ENCODE measurements at places on chromosomes 3 and 15.

GRCh38 chr3:127034195-127034989, 51.5 kb downstream of the PLXNA1 start:
- DNase-seq: no peak

DNA sequence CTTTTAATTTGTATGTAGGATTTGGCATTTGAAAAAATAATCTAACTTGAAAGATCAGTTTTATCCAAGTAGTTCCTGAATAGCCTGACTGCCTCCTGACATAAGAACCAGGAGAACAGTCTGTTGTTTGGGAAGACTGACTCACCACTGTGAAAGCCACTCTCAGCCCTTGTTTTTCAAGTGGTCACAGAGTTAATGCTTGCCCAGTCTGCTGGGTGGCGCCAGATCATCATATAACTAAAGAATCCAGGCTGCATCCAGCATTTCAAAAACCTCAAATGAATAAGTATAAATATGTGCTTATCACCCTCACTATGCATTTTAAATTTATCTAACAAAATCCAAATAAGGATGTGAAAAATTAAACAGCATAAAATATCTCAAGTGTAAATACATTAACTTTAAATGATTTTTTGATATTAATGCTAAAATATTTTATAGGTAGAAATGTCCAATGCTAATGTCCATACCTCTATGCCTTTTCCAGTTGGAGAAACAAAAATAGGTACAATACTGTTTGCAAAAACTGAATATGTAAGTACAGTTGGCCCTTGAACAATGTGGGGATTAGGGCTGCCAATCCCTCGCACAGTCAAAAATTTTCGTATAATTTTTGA, 26.9 kb upstream of the ZBBX start:
- DNase-seq: no peak

DNA sequence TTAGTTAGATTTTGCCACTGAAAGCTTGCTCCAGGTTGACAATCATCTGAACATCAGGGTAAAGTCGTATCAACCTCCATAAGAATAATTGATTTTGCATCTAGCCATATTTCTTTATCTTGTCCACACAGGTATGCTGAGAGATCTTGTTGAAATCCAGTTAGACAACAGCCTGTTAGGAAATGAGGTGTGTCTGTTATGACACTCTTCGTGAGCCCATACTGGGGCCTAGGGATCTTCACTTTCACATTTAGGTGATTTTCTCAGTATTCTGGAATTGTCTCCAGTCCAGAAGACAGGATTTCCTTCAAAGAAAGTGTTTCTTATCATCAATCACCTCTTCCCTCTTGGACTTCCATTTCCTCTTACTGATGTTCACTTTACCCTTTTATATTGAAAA, 18.1 kb downstream of the DNAJB11 start:
- no peak for DNase-seq

- DNase-seq: no peak
Observed at GRCh38 chr15:66842710-66843441, 140.8 kb downstream of the SMAD6 start.

DNA sequence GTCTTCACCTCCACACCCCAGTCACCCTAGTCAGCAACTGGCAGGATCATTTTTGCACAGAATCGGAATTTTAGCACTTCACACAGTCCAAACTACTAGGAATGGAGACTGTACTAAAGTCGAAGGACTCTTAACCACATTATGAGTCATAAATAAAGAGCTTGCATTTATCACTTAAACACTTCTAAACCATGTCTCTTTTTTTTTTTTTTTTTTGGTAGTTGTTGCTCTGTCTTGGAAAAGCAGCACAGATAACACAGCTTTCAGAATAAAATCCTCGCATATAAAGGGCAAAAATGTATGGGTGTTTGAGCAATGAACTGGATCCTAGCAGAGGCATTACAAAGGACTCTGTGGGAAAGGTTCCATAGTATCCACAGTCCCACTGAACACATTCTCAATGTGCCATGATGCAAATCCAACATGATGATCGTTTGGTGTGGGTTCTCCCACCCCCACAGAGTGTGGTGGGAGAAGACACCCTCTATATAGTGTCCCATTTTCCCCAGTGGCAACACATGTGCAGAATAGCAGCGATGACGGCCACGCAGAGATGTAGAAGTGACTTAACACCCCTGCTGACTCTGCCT, 47.1 kb downstream of the FOXP1 start:
- DNase-seq: no peak

DNA sequence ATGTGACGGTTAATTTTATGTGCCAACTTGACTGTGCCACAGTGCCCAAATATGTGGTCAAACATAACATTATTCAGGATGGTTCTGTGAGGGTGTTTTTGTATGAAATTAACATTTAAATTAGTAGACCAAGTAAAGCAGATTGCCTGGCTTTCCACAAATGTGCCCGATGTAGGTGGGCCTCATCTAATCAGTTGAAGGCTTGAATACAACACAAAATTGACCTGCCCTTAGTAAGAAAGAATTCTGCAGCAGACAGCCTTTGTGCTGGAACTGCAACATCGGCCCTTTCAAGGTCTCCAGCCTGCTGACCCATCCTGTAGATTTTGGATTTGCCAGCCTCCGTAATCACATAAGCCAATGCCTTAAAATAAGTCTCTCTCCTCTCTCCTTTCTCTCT, 215.9 kb downstream of the MEX3B start:
- no peak for DNase-seq

- DNase-seq: no peak
Observed at GRCh38 chr15:57727031-57727430, 20.5 kb downstream of the POLR2M start.

DNA sequence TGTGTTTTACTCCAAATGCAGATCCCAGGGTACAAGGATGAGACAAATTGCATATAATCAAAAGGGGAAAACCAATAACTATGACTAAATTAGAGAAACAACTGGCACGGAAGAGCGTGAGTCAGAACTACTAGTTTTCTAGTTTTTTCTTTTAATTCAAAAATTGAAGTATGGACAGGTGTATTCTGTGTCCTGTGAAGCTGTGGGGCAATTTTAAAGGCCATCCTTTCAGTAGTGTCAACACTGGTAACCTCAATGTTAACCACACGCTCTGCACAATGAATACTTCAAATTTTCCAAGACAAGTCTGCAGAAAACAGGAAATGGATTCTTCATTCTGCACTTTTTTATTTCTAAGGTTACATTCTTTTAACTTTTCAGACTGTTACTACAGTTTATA, 32.5 kb upstream of the GOLGA8A start:
- DNase-seq: no peak

DNA sequence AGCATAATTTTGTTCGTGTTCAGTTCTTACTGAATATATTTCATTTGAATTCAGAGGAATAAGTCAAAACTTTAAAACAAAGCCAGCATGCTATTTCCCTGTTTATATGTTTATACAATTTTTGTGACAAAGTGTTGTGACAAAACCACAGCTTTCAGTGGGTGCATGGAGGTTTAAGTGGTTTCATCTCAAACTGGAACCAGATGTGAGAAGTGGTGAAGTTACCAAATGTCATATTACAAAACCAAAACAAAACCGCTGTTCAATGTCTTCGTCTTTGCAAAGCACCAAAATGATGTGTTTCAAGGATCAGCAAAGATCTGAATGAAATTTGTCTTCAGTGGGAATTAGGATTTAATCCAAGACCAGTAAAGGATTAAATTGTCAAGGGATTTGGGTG, 59.3 kb upstream of the OSTN start:
- no peak for DNase-seq

- DNase-seq: no peak
Observed at GRCh38 chr3:33392703-33393125, 47.5 kb downstream of the UBP1 start.

DNA sequence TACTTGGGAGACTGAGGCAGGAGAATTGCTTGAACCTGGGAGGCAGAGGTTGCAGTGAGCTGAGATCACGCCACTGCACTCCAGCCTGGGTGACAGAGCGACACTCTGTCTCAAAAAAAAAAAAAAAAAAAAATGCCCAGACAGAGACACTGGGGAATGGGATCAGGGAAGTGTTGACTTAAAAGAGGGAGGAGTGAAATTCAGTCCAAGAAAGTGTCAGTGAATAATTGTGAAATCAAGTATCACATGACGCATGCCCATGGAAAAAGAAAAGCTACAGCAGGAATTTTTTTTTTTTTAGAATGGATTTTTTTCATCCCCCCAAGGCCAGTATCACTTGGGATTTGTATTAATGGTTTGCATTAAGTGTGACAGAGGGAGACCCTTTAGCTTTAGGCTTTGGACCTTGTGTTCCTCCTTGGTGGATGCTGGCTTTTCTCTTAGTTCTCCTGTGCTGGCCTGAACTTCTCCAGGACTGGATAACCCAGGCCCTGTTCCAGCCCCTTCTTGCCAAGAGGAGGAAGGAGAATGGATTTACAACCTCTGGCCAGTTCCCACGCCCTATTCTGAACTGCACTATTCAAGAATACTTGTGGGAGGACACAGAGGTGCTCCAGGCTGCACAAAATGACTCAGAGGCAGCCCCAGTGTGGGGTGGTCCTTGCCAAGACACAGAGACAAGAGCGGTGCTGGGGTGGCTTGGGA, 36.7 kb upstream of the ZNF774 start:
- DNase-seq: no peak

DNA sequence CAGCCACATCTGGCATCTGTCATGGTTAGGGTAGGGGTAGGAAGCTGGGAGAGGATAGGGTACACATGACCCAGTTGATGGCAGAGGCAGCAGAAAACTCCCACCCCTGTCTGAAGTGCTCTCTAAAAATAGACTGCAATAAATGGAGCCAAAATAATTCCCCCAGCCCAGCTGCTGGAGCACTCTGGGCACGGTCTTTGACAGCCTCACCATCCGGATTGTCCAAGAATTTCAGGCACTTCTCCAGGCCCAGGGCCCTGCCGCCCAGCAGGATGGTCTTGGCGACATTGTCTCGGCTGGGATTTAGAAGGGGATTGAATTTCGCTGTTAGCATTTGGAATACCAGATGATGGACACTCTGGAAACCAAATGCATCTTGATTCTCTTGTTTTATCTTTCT, 103.7 kb downstream of the IQSEC1 start:
- DNase-seq: no peak

DNA sequence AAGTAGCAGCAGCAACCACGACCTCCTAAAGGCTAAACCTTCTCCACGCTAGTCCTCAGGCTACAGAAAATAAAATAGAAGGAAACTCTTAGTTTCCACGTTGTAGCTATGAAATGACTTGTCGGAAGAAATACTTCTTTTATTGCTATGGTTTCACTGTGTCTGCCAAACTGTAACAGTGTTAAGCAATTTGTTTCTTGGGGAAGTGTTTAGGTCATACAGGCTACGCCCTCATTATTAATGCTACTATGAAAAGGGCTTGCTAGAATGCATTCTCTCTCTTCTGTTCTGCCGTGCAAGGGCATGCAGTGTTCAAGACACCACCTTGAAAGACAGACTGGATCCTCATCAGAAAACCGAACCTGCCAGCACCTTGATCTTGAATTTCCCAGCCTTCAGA, 462.7 kb downstream of the PLOD2 start:
- DNase-seq: no peak

- DNase-seq: no peak
Observed at GRCh38 chr3:193831495-193832455, 238.8 kb downstream of the OPA1 start.

GRCh38 chr15:63231206-63231605, 41.8 kb downstream of the RAB8B start:
- no peak for DNase-seq

DNA sequence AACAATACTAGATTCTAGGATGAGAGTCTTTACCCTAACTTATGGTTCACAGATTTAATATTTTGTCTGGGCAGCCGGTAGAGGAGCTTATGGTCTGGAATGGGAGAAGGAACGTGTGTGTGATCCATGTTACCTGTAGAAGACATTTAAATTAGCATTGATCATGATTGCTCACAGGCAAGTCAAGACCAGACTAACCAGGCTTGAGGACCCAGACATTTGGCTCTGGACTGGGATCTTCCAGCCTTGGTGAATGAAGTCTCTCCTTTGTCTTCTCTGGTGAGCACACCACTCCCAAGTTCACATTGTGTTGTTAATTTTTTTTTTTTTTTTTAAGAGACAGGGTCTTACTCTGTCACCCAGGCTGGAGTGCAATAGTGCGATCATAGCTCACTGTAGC, 11.7 kb downstream of the ABHD2 start:
- DNase-seq: no peak

DNA sequence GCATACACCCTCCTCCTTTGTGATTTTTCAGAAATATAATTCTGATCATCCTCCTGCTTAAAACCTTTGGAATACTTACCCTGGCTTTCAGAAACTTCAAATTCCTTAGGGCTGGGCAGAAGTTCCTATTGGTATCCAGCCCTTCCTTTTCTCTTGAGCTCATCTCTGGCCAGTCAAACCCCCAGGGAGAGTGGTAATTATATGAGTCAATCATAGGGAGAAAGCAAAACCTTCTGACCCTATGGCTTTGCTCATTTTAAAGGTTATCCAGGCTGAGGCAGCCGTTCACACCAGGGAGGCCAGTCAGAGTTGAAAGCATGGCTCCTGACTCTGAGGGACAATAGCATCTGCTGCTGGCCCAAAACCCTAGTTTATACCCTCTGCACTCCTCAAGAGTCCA, 23.9 kb upstream of the CTNNB1 start:
- no peak for DNase-seq

DNA sequence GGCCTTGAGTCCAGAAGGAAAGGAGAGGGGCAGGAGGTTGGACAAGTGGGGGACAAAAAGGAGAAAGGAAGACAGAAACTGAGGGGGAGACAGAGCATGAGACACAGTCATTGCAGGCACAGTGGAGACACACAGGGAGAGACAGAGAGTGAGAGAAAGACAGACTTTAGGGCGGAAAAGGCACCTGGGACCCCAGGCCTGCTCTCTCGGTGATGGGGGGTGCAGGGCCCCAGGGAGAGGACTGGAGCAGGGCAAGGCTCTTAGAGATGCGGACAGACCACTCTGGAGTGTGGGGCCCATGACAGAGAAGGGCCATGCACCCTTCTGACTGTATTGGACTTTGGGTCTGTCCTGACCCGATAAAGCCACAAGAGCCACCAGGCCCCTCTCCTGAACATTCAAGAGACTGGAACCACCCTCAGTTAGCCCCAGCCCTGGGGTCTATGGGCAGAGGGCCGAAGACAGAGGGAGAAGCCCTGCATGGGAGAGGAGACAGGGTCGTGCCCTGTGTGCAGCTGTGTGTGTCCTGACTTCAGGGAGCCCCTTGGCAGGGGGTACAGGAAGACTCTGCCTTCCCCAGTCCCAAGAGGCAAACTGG, 12.5 kb downstream of the PLCD1 start:
- no peak for DNase-seq

- no peak for DNase-seq
Observed at GRCh38 chr3:138941259-138941885, 5.6 kb downstream of the FOXL2 start.

Data from stimulated activated CD8-positive, alpha-beta memory T cell treated with anti-CD3 and anti-CD28 coated beads, Interleukin-7, amount 100 ng/mL, for 1 hour (primary cell).